ENCODE measurements at places on chromosomes 2 and 18. TPM values are rescaled to one million over a fixed set of nuclear protein-coding genes. Genes with fewer than 3 reads are reported as not detected.

GTF3C2 gene
- 72.1 TPM for total RNA-seq

GRCh38 chr2:180175736-180176135 lies 168.6 kb upstream of the CWC22 start:
- DNase-seq, result no peak

DNA sequence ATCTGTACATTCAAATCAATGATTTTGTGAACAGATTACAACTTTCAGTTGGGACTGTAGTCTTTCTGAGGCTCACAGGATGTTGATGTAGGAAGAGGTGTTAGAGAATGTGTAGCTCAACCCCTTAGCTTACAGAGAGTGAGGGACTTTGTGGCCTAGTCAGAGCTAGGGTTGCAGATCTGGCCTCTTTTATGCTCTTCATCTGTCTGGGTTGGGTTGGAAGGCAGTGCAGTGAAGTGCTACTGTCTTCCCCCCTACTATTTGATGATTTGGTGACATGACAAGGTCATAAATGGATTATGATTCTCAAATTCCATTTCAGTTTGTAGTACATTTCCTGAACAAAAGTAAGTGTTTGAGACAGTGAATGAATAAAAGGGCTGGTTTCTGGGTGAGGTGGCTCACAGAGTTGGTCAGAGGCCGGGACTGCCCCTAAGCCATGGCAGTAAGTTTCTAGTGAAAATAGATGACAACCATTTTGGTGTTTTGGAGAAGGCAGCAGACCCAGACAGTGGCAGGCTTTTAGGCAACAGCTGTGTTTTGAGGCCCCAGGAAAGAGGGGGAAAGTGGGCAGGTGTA lies 21.6 kb downstream of the MAP4K4 start:
- no peak for DNase-seq

DNA sequence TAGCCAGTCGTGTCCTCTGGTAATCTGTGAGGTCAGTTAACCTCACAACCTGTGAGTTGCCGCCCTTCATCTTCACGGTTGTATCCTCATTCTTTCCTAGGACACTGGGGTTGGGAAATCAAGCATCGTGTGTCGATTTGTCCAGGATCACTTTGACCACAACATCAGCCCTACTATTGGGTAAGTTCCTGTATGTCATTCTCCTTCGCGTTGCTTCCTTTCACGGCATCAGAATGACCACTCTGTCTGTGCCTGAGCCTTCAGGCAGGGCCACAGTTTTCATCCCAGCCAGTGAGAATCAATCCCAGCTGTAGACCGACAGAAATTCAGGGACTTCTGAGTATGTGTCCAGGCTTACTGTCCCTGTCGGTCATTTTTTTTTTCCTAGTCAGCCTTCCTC lies 67.1 kb downstream of the RAB31 start:
- DNase-seq, result peak; percentile 28

GRCh38 chr2:85537600-85538506 lies 1.1 kb upstream of the MAT2A start:
- DNase-seq, result peak; percentile 88

All from endodermal cell (in vitro differentiated cells).